ENCODE measurements at places on chromosomes 2 and 18.

GRCh38 chr2:177211576-177212105 is 953 bp upstream of the HNRNPA3 start:
- DNase-seq, result no peak

DNA sequence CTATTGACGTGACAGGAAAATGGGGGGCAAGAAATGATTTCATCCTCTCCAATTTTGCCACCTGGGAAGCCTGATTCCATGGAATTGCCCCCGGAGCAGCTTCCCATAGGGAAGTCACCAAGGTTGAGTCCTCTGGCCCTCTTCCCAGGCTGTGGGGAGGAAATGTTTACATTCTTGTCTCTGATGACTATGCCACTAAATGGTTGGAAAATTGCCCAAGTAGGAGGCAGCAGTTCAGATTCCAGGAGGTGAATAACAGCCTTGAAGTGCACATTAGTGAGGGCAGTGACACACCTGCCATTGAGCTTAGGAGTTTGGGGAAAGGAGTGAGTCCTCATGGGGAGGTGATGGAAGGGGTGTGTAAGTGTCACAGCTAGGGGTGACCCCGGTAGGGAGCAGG is 449.2 kb upstream of the DCC start:
- no peak for DNase-seq

- no peak for DNase-seq
These were observed 291.2 kb downstream of the ALPK2 start for GRCh38 chr18:58337686-58338085.

DNA sequence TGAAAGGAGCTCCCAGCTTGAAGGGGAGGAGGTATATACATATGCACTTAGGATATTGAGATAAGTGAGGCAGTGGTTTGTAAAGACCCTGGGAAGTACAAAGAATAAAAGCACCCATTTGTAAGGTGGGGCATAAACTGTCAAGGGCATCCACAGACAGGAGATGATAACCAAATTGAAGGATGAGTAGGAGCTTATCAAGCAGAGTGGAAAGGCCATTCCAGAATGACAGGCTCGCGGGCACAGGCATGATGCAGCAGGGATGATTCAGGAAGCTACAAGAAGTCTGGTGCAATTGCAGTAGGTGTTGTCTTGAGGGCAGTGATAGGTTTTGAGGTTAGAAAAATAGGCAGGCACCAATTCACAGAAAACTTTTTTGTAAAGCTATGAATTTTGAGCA is 504.8 kb downstream of the PIK3C3 start:
- DNase-seq, result no peak

DNA sequence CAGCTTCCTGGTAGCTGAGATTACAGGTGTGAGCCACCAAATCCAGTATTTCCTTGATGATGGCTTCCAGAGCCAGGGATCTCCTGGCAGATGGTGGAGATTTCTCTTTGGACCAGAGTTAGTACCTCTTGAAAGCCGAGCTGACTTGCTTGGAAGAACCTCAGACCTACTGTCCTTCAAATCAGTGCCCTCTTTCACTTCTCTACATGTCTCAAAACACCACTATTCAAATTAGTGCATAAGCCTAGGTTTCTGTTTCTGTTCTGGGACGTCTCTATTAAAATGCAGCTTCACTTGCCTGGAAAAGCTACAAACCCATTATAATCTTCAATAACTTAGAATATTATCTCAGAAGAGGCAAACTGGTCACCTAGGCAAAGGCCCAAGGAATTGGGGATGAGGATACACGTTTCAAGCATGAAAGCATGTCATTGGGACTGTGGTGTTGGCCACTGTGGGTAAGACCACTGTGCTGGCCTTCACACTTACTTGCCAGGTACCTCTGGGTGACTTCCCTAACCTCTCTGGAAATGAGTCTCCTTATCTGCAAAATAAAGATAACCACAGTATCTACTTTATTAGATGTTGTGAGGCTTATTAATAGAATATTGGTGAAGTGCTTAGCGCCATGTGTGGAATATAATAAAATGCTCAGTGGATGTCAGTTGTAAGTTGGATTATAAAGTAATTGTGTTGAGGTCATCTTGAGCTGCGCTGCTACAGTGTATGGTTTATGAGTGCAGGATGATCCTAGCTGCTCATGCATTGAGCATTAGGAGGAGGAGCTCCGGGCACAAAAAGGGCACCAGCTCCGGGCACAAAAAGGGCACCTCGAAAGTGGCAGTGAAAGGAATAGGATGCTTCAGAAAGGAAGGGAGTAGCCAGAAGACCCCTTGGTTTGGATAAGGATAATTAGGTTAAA is 84.5 kb downstream of the DOCK10 start:
- peak; percentile 71 for DNase-seq

DNA sequence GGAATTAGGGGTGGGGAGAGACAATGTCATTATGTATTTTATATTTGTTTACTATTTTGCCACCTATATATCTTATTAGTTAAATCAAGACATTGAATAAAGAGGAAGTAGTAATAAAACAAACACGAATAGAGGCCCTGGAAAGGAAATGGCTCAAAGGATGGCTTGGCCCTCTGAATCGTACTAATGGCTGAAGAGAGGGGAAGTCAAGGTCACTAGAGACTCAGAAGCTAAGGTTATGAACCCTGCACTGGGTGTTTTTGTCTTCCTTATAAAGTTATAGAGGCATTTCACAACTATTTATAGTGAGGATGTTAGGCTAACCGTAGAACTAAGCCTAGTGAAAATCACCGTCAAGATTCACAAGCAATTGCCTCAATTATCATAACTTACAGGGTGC is 685.9 kb downstream of the ARHGAP15 start:
- no peak for DNase-seq

GRCh38 chr2:134792186-134792585 is 46.2 kb upstream of the ACMSD start:
- no peak for DNase-seq

DNA sequence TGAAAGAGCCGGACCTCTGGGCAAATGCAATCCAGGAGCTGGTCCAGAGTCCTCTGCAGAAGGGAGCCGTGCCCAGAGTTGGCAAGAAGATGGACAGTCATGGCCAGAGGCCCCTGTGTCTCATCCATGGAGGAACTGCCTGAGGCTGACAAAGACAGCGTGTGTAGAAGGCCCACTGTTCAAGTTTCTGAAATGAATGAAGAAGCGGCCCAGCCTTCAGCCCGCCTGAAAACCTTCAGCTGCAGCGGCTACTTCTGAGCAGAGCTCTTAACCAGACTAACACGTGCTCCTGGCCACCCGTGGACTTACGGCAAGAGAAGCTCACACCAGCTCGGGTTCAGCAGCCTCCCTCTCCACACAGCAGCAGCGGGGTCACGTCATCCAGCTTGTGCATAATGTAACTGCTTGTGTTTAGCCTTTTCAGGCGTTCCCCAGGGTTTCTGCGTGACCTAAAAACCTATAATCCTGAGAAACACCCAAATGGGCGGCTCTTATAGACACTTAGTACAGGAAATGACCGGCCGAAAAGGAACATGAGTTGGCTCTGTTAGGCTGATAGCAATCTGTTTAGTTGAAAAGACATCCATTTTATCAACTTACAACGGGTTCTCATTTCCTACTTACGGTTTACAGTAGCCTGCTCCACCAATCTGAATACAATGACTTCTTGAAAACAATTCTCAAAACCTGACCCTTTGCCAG is at the start of gene FAM124B:
FAM124B (minus strand) TSS at position 467 of the 702 bp plus-strand sequence; CDS start at position 128, 339 bp downstream.
- DNase-seq, result no peak

GRCh38 chr2:219736209-219736608 is 108.8 kb downstream of the SLC4A3 start:
- peak; percentile 25 for DNase-seq

GRCh38 chr2:154700136-154700535 is 1.6 kb downstream of the KCNJ3 start:
- no peak for DNase-seq

GRCh38 chr2:219542931-219543595 is 546 bp downstream of the CHPF start:
- peak; percentile 41 for DNase-seq

GRCh38 chr2:240949791-240950705 is 43.9 kb downstream of the CROCC2 start:
- DNase-seq, result no peak

DNA sequence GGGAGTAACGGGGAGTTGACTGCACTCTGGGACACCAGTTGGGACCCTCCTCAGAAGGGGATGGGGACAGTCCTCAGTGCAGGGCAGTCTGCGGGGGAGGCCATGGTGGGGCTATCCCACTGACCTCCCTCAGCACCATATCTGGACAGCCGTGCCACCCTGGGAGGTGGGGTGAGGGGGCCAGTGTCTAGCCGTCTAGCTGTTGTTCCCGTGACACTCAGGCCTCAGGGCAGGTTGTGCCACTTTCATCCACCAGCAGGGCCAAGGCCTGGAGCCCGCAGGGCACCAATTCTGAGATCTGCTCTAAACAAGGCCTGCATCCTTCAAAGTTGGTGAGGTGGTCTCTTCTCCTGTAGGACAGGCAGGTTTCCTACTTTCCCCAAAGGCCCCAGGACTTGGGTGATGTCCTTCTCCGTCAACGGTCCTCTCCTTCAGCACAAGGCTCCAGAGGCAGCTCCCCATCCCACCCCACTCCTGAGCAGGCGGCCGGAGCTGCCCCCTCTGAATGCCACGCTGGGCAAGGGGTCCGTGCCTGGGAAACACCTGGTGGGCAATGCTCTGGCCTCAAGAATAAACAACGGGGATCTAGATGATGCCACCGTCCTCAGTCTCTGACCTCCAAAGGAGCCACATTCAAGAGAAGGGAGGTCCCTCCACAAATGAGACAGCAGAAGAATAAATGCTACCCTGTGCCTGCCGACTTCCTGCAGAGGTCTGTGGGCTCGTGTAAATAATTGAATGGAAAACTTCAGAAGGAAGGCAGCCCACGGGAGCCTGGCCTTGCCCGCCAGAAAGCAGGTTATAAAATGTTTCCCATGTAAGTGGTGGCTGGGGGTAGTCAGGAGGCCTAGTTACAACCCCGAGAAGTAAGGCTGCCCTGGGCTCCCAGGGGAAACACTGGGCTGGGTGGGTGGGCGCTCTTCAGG is 42.8 kb upstream of the PTMA start:
- no peak for DNase-seq

DNA sequence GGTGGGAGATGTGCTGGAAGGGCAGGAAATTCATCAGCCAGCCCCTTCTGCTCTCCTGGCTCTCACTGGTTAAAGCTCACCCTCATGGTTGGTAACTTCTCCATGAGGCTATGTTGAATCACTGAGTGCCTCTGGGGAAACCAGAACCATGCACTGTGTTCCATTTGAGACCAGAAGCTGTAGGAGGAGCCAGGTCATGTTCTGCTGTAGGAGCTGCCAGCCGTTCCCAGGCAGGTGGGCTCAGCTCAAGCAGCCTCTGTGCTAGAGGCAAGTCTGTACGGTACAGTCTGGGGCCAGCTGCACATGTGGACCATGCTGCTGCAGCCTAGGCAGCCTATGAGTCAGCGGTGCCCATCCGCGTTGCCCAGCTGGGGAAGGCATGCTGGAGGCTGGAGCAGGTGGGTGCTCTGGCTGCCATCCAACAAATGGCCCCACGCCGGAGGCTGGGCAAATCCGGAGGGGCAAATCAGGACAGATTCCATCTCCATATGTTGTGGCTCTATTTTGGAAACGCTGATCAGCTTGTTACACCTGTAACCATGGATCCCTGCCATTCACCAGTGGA is 22.0 kb upstream of the KCNF1 start:
- no peak for DNase-seq

DNA sequence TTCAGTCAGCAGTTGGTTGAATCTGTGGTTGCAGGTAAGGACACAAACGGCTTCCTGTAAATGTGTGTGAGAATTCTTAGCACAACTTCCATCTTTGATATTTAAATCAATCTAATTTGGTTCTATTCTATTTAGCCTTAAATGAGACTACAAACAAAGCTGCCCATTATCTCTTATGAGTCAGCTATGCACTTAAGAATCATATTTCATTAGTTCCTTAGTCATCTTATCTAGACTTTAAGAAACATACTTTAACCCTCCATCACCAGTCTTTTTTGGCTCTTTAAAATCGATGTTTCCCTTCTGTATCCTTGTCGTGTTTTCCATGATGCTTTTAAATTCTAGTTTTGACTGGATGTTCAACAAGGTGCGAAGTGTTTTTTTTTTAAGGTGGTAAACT is 114.4 kb upstream of the TMEM200C start:
- DNase-seq, result no peak

DNA sequence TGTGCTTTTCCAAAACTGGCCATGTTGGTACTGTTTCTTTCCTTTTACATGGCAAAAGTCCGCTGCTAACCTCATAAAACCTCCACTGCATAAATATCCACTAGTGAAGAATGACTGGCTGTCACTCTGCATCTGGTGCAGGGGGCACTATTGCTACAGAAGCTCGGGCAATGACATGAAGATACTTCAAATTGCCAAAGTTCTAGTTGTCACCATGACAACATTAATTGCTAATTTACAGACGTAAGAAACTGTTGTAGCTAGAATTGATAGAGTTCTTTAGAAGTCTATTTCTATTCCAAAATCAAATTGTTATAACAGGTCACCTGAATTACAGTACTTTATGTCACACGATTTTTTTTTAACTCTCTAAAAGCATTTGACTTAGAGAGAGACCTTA is 845 bp downstream of the CFAP210 start:
- DNase-seq, result no peak

DNA sequence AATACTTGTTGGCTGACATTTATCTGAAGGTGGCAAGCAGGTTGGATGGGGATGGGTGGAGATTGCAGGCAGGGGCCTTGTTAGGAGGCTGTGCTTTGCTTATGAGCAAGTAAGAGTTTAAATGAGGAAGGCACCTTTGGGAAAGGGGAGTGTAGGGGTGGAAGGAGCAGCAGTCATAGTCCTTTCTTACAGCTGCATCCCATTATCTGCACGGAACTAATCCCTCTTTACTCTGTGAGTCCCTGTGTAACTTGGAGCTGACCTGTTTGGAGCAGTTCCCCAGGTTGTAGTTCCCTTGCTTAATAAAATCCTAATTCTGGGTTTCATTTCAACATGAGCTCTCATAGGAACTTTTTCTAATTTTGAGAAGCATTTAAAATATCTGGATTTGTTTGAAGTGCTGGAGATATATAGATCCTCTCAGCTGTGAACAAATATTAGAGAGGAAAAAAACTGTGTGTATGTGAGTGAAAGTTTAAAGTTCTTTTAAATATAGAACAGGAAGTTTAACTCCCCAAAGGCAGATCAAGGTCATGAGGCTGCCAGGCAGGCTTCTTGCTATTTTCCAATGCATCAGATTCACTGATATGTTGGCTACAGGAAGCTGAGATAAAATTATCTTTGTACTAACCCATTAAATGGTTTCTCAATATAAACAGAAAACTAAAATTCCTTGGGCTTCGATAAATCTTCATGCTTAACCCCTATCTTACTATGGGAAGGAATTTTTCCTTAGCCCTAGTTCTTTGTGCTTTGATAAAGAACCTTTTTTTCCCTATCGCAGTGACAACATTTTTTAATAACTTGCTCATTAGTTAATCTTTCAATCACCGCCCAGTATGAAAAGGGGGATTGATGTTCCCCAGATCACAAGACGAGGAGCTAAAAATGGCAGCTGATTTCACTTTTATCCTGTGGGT is 104.6 kb upstream of the EML6 start:
- no peak for DNase-seq

DNA sequence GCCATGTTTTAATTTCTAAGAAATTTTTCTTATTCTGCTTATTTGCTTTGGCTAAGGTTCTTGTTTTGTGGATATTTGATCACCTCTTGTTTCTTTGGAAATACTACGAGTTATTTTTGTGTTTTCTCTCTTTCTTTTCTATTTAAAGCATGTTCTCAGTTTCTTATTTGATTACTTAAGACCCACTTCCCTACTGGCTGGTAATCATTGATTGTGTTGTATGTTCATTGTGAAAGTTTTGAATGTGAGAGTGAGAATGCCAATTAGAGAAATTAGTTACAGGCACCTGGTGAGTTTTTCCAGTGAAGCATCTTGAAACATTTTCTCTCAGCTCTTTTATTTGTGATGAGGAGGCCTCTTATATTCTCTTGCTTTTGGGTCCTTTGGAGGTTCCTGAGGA is 226.7 kb upstream of the MC4R start:
- DNase-seq, result peak; percentile 10
